ENCODE measurements at places on chromosomes 7 and 10.

- DNase-seq, result no peak
Measured at GRCh38 chr7:17535776-17536175, 237.3 kb downstream of the AHR start.

DNA sequence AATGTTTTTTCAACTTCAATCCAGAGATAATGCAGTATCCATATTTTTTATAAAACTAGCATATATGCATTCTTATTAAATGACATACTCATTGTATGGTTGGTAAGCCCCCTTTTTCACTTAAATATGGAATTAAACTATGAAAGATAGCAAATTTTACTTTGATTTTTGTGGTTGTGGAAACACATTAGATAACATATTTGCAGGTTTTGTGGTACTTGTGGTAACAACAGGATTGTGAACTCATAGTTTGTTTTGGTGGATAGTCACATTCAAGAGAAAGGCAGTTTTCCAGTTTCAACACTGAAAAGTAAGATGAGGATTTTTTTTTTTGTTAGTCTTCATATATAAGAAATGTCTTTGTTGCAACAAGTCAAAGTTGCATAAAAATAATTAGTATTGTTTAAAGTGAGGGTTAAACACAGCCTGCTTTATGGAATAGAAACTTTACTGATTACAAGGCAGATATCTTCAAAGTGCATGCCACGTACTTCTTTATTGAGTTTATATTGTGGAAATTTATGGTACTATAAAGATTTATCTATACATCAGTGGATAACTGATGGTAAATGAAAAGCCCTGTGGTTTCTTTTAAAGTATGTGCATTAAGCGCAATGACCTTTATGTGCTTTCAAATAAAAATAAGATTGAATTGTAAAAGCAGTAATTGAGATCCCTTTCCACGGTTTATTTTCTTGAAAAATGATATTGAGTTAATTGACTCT lies 39.7 kb upstream of the SEMA3D start:
- no peak for DNase-seq

GRCh38 chr10:6102128-6102527 lies 13.3 kb downstream of the RBM17 start:
- DNase-seq, result no peak

DNA sequence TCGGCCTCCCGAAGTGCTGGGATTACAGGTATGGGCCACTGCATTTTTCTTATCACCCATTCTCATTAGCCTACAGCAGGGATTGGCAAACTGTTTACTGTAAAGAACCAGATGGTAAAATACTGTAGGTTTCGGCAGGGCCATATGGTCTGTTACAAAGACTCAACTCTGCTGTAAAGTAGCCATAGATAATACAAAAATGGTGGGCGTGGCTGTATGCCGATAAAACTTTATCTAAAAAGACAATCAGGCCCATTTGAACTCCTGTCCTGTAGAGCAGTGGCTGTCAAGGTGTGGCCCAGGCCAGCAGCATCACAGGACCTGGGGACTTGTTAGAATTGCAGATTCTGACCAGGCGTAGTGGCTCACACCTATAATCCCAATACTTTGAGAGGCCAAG lies 134.3 kb downstream of the CUX1 start:
- DNase-seq, result no peak

GRCh38 chr10:43336061-43336460 lies 35.4 kb upstream of the FXYD4 start:
- DNase-seq, result no peak

DNA sequence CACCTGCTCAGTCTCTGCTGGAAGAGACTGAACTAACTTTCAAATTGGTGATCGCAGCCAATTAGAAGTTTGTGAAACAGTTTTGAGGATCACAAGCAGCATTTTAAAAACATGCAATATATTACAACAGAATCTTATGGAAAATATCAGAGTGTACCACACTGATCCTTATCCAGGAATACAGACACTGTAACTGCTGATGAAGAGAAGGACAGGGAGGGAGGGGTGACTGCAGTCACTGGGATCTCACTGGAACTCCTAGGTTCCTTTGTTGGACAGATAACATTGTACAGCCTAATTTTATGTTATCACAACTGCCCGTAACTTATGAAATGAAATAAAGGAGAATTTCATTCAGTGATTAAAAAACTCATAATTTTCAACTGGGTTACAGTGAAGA lies 6.8 kb upstream of the UBN2 start:
- DNase-seq, result no peak

GRCh38 chr7:24368161-24368560 lies 84.2 kb downstream of the NPY start:
- DNase-seq, result no peak

DNA sequence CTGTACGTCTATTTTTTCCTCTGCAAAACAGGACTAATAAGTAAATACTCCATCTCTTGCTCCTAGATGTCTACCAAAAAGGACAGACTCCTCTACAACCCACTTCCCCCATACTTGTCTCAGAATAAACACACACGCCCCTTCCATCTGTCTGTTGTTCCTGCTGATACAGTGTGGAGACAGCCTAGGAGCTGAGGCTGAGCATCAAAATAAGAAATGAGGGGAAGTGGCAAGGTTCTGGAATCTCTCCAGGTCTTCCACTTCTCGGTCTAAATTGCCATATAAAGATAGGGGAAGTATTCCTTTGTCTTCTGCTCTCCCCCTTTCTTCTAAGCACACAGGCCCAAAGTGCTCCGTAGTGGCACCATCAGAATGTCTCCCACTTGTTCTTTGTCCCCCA lies 30.8 kb upstream of the VSIR start:
- DNase-seq, result no peak

DNA sequence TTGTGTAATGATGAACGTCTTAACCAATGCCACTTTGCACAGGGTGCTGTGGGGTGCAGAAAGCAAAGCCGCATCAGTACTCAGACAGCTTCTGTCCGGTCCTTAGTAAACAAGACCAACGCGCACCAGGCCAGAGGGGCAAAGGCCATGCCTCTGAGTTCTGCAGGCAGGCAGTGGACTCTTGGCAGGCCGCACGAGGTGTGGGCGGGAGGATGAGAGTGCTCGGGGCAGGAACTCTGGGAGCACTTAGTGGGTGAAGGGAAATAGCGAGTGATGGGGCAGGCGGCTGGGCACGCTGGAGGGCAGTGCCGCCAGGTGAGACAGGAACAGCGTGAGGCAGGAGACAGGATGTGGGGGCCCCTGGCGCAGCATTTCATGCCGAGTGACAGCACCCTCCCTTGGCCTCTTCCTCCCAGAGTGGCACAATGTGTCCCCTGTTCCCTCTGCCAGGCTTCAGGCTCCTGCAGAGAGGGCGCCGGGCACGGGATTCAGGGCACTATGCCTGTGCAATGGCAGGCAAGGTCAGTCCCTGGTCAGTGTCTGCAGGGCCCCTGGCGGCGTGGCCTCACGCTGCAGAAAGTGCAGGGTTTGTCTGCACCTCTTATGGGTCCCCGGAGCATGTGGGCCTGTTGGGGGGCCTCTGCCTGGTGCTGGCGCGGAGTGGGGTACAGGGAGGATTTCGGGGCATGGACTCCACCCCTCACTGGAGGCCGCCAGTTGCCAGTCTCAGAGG lies 60.4 kb downstream of the VIPR2 start:
- no peak for DNase-seq

All from stimulated activated CD8-positive, alpha-beta memory T cell treated with anti-CD3 and anti-CD28 coated beads, Interleukin-4, amount 100 ng/mL, for 1 hour (primary cell).